ENCODE measurements at places on chromosomes 16 and 17. TPM values are rescaled to one million over a fixed set of nuclear protein-coding genes. Genes with fewer than 3 reads are reported as not detected.

- DNase-seq: no peak
These were observed 656.5 kb upstream of the SALL1 start for GRCh38 chr16:51807551-51807950.

DNA sequence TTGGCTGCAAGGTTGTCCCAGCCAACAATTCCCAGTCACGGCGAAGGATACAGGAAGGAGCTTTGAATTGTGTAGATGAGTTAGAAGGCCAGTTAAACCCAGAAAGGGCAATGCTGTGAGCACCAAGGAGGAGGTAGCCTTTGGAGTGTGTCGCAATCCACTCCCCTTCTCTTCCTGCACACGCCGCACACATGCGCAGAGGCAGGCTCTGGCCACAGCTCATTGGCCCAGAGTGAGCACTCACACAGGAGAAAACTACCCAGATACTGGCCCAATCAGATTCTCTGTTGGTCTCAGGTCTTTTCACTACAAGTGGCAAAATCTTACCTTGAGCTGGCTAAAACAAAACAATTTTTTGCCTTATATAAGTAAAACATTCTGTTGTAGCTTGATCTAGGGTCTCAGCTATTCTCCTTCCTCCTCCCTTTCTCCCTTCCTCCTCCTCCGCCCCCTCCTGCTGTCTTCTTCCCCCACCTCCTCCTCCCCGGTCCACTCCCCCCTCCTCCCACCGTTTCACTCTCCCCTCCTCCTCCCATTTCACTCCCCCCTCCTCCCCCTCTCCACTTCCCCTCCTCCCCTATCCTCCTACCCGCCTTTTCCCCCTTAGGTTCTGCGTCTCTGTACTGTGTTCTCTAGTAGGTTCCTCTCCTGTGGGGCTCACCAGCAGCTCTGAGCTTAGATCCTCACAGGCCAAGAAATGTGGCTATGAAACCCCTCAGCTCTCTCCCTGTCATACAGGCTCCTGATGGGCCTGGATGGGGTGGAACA lies 344.9 kb downstream of the CPPED1 start:
- no peak for DNase-seq

- no peak for DNase-seq
These were observed 239.5 kb downstream of the GSG1L start for GRCh38 chr16:27824006-27824405.

GRCh38 chr17:81391936-81392908 lies 3.0 kb upstream of the BAHCC1 start:
- DNase-seq: no peak

GRCh38 chr17:77385750-77386501 lies 245.2 kb downstream of the SEC14L1 start:
- DNase-seq: no peak

GRCh38 chr17:31663576-31663975 lies 195.5 kb downstream of the COPRS start:
- DNase-seq: no peak

DNA sequence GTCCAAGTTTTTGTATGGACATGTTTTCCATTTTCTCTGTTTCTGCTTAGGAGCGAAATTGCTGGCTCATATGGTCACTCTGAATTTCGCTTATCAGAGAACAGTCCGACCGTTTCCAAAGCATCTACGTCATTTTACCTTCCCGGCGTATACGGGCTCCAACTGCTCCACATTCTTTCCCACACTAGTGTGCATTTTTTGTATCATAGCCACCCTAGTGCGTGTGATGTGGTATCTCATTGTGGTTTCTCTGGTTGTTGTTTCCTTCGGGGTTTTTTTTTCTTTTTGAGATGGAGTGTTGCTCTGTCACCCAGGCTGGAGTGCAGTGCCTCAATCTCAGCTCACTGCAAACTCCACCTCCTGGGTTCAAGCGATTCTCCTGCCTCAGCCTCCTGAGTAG lies 31.0 kb upstream of the BHLHA9 start:
- no peak for DNase-seq

- DNase-seq: no peak
These were observed 1.8 kb downstream of the LCAT start for GRCh38 chr16:67942200-67942509.

DNA sequence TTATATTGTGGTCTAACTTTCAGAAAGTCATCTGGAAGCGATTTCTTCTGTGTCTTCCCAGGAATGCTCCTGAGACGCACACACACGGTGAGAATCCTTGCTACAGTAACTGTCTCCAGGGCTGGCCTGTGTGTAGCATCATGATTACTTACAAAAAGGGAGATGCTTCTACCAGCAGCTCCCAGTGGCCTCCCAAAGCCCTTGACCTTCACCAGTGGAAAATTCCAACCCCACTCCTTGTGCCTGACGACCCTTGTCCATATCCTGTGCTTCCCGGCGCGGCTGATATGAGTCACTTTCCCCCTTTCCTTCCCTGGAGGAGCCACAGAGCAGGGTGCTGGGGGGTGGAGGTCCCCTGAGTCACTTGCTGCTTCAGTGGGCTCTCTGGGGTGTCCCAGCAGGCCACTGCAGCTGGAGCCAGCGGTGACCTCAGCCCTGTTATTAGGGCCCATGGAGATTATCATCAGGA lies 22.1 kb upstream of the NAT9 start:
- DNase-seq: no peak

GRCh38 chr16:58299757-58300349 lies 5.0 kb upstream of the PRSS54 start:
- no peak for DNase-seq

GRCh38 chr17:33976831-33977230 lies 278.3 kb upstream of the CCL2 start:
- no peak for DNase-seq

GRCh38 chr17:27797390-27798091 lies 2.8 kb downstream of the NOS2 start:
- DNase-seq: no peak

- DNase-seq: no peak
These were observed 1.9 kb downstream of the ELOB start for GRCh38 chr16:2775131-2775716.

DNA sequence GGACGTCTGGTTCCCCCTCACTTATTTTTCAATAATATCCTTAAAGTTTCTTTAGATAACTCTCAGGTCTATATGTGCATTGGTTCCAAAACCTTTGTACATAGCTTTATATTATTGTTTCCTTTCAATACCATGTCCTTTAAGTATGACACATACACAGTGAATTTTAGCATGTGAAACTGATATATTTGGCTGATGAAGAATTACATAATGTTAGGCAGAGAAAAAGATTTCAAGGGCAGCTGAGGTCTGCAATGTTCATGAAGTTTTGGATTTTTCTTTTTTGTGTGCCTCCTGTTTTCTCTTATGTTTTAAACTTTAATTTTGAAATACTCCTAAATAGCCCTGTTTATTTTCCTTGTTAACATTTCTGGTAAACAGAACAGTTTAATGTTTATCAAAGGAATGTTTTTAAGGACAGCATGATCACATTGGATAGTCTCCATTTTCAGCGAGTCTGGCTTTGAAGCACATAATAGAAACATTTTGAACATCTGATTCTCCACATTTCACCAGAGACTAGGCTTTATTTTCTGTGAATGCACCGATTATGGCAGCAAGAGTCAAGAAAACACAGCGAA lies 32.9 kb upstream of the FBXO47 start:
- no peak for DNase-seq

- no peak for DNase-seq
These were observed 8.6 kb upstream of the MC1R start for GRCh38 chr16:89909777-89910716.

GRCh38 chr17:1577583-1578013 lies 15.0 kb upstream of the PITPNA start:
- DNase-seq: no peak

DNA sequence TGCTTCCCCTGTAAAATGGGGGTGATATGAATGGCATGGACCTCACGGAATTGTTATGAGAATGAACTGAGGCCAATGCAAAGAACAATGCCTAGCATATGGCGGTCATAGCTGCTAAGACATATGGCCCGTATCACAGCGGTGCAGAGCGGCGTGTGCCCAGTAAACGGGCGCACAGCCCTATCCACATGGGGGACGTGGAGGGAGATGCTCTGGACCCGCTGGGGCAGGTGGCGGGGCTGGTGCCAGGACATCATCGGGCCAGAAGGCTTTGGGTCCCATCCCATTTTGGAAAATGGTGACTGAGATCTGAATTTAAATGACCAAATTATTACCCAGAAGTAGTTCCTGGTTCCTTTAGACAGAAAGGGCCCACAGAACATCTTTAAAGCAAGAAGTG lies 18.5 kb upstream of the CPSF4L start:
- no peak for DNase-seq

- DNase-seq: no peak
These were observed 10.0 kb downstream of the STX4 start for GRCh38 chr16:31043352-31043751.

GRCh38 chr17:51598824-51599223 lies 338.5 kb downstream of the UTP18 start:
- DNase-seq: no peak

DNA sequence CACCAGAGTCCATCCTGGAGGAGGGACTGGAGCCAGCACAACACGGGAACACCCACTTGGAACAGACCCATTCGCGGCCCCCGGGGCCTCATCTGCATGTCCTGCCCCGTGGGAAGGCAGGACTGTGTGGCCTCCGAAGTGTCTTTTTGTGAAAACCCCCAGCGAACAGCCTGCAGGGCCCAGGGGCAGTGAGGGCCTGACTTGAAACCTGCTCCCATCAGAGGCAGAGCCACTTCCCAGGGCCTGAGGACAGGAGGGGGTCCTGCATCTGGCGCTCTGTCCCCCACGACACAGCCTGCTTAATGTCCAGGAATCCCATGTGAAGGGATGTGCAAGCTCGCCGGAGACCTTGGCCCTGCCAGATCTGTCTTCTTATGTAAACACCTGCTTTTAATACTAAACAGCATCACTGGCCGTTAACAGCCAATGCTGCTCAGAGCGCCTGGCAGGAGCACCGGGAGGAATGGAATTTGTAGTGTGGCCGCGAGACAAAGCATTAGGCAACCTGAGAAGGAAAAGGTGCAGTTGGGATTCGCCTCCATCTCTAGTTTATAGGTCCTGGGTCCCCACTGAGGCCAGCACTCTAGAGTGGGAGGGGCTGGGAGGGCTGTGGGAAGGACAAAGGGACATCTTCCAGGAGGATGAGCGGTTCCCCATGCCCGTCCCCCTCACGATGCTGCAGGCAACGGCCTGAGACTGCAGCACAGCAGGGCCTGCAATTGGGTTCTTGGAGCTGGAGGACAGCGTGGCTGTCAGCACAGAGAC lies 9.6 kb upstream of the EVPL start:
- DNase-seq: no peak

DNA sequence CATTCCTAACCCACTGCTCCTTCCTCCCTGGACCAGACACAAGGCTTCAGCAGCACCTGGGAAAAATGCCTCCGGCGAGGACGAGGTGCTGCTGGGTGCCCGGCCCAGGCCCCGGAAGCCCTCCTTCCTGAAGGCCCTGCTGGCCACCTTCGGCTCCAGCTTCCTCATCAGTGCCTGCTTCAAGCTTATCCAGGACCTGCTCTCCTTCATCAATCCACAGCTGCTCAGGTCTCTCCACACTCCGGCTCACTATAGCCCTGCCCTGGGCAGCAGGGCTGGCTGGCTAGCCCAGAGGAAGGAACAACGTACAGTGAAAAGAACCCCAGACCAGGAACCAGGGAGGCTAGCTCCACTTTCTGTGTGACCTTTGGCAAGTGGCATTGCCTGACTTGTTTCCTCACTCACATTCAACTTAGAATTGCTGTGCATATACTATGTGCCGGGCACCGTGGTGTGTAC lies 26.2 kb downstream of the ABCC3 start:
- DNase-seq: no peak

- no peak for DNase-seq
These were observed 53.7 kb downstream of the ABCC6 start for GRCh38 chr16:16169615-16170014.

DNA sequence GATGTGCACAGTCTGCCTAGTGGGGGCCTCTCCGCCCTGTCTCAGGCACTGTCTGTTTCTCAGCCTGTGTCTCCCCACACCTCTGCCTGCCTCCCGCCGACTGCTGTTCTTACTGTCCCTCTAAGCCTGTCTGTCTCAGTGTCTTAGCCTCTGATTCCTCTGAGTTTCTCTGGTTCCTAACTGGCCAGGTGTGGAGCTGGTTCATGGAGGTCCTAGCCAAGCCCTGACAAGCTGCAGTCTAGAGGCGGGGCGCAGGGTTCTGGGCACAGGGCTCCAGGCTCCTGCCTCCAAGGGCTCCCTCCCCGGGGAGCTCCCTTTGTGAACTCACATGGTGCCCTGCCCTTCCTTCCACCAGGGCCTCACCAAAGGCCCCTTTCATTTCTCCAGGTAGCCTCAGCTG lies 19.4 kb downstream of the C17orf100 start:
- DNase-seq: no peak

- DNase-seq: no peak
These were observed 222.5 kb downstream of the IRF8 start for GRCh38 chr16:86121374-86122010.

GRCh38 chr17:48484256-48484655 lies 46.6 kb downstream of the HOXB1 start:
- DNase-seq: no peak

DNA sequence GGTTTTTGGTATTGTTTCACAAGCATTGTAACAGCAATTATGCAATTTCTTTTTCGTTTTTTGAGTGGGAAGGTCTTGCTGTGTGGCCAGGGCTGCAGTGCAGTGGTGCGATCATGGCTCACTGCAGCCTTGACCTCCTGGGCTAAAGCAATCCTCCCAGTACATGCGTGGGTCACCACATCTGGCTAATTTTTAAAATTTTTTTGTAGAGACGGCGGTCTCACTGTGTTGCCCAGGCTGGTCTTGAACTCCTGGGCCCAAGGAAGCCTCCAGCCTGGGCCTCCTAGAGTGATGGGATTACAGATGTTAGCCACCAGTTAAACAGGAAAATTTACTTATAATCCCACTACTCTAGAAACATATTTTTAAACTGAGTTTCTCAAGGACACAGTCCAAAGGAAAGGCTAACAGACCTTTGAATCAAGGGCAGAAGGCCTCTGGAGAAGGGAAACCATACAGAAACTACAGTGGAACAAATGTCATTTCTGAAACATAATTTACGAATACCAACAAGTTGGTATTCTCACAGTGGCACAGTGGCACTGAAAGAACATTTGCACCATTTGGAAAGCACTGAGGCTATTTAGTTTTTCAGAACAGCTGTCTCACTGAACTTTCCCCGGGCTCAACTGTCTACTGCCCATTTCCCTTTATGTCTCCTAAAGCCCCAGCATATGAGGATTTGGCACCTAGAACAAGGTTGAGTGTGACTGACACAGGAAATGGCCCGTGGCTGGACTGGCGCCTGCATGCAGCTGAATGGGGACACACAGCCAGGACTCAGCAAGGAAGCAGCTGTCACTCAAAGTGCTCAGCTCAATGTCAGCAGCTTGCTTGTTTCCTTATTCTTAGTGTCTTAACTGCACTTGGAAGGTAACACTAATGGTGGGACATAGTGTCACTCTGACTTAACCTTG lies 2.8 kb upstream of the PRKAR1A start:
- DNase-seq: no peak

GRCh38 chr17:62611292-62611691 lies 16.2 kb upstream of the MRC2 start:
- DNase-seq: no peak

Gene COPRS
- 45.9 TPM for polyA plus RNA-seq

Gene IFI35
- 9.2 TPM for polyA plus RNA-seq

Gene CDH1
- 90.0 TPM for polyA plus RNA-seq

Gene NDRG4
- 7.8 TPM for polyA plus RNA-seq

Gene TMIGD1
- polyA plus RNA-seq: 0.75 TPM

Gene MT1E
- polyA plus RNA-seq: 24.9 TPM

Gene TP53TG3
- not detected for polyA plus RNA-seq

Gene ZG16
- not detected for polyA plus RNA-seq

Gene KRT15
- polyA plus RNA-seq: 1.3 TPM

Gene GAA
- 44.4 TPM for polyA plus RNA-seq

Gene KRTAP9-8
- not detected for polyA plus RNA-seq

Gene SEZ6
- polyA plus RNA-seq: 0.11 TPM

Gene ZNF747
- polyA plus RNA-seq: 9.7 TPM

Gene PRSS33
- polyA plus RNA-seq: not detected

Gene PLA2G10
- polyA plus RNA-seq: 0.21 TPM

All from right renal cortex interstitium (tissue), 3 donors.